ENCODE measurements at places on chromosomes 13 and 19. TPM values are rescaled to one million over a fixed set of nuclear protein-coding genes. Genes with fewer than 3 reads are reported as not detected.

- H3K27ac ChIP-seq: no peak overlapping the region
- 0 out of 2 replicates have a peak, but pooled peaks cover 3% of the 10 kb centered on the region for H3K4me1 ChIP-seq
- peaks cover 67% of the 10 kb centered on the region for H3K27me3 ChIP-seq
- no peak for DNase-seq
- H3K4me3 ChIP-seq: no peak overlapping the region
These were observed 23.4 kb upstream of the IGFL1 start for GRCh38 chr19:46206176-46206575.

PRRG2 gene
- 0.13 TPM for polyA plus RNA-seq

DNA sequence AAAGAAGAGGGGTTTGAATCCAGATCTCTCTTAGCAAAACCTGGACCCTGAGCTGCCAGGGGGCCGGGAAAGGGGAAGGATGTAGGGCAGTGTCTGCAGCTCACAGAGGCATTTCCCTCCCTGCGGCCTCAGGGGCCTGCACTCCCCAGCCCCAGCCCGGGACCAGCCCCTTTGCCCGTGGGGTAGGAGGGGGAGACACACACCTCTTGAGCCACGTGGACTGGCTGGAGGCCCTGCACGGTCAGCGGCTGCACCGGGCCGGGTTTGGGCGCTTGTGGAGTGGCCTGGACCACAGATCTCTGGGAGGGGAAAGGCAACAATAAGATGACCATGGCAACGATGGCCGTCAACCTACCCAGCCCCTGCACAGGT lies 26.9 kb downstream of the RFX1 start:
- peak overlapping the region; percentile 37 for H3K4me3 ChIP-seq
- H3K36me3 ChIP-seq: no peaks in the 10 kb centered on the region
- no peaks in the 10 kb centered on the region for H3K27me3 ChIP-seq

MAST3 gene
- polyA plus RNA-seq: 5.6 TPM

GRCh38 chr19:45901432-45901911 lies 941 bp downstream of the MYPOP start:
- H3K4me3 ChIP-seq: peak overlapping the region; percentile 81
- no peak overlapping the region for H3K27ac ChIP-seq
- no peaks in the 10 kb centered on the region for H3K36me3 ChIP-seq

DNA sequence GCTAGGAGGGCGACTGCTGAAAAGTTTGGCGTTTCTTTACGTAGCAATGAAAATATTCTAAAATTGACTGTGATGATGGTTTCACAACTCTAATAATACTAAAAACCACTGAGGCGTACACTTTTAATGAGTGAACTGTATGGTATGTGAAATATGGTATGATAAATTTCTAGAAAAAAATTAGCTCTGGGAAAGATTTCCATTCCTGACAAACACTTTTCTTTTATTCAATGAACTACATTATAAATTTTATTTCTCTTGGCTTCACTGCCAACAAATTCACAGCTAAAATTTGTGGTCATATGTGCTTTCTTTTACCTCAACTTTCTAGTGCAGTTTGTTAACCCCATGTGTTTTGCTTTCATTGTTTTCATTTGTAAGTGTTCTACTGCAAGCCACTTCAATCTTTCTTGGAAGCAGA lies 11.1 kb downstream of the ZC3H13 start:
- H3K4me1 ChIP-seq: peaks cover 31% of the 10 kb centered on the region
- no peak overlapping the region for H3K4me3 ChIP-seq
- H3K27ac ChIP-seq: peak overlapping the region; percentile 48
- no peaks in the 10 kb centered on the region for H3K27me3 ChIP-seq
- peaks cover 13% of the 10 kb centered on the region for H3K36me3 ChIP-seq

- no peaks in the 10 kb centered on the region for H3K27me3 ChIP-seq
- no peak for DNase-seq
- H3K4me3 ChIP-seq: no peak overlapping the region
These were observed 312.8 kb upstream of the PCDH20 start for GRCh38 chr13:61728471-61728870.

S1PR4 gene
- polyA plus RNA-seq: not detected

- H3K27me3 ChIP-seq: no peaks in the 10 kb centered on the region
- peaks cover 10% of the 10 kb centered on the region for H3K4me1 ChIP-seq
- DNase-seq: peak; percentile 86
- peak overlapping the region; percentile 36 for H3K4me3 ChIP-seq
These were observed 56.1 kb upstream of the FREM2 start for GRCh38 chr13:38630780-38631179.

DNA sequence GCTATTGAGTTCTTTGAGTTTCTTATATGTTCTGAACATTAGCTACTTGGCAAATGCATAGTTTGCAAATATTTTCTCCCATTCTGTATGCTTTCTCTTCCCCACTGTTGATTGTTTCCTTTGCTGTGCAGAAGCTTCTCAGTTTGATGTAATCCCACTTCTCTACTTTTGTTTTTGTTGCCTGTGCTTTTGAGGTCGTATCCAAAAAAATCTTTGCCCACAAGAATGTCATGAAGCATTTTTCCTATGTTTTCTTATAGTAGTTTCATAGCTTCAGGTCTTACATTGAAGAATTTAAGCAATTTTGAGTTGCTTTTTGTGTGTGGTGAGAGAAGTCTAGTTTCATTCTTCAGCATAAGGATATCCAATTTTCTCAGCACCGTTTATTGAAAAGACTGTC lies 536.7 kb upstream of the ARGLU1 start:
- H3K4me3 ChIP-seq: no peak overlapping the region
- H3K27me3 ChIP-seq: no peaks in the 10 kb centered on the region
- no peaks in the 10 kb centered on the region for H3K36me3 ChIP-seq

DNA sequence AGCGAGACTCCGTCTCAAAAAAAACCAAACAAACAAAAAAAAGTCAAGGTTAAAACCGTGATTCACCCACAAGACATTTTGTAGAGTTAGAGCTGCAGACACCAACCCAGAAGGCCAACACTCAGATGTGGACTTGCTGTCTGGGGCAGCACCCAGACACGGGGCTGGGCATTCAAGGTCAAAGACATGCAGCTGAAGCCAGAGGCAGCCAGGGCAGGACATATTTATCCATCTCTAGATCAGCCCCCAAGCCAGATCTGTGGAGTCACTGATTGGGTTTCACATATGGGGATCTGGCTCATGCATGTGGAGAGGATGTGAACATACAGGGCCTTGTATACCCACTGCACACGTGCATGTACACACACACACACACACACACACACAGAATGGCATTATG lies 3.6 kb downstream of the KLK15 start:
- H3K27ac ChIP-seq: no peak overlapping the region
- no peaks in the 10 kb centered on the region for H3K36me3 ChIP-seq
- H3K27me3 ChIP-seq: peaks cover 7% of the 10 kb centered on the region
- H3K4me1 ChIP-seq: no peaks in the 10 kb centered on the region
- no peak for DNase-seq
- no peak overlapping the region for H3K4me3 ChIP-seq

TMEM86B gene
- 0.46 TPM for polyA plus RNA-seq

PTBP1 gene
- polyA plus RNA-seq: 157 TPM

Data from GM23248 (cell line).